Natural killer cell (primary cell): ENCODE measurements at places on chromosomes 7 and 10. TPM values are rescaled to one million over a fixed set of nuclear protein-coding genes. Genes with fewer than 3 reads are reported as not detected.

LRRD1 gene
- not detected for total RNA-seq

DNA sequence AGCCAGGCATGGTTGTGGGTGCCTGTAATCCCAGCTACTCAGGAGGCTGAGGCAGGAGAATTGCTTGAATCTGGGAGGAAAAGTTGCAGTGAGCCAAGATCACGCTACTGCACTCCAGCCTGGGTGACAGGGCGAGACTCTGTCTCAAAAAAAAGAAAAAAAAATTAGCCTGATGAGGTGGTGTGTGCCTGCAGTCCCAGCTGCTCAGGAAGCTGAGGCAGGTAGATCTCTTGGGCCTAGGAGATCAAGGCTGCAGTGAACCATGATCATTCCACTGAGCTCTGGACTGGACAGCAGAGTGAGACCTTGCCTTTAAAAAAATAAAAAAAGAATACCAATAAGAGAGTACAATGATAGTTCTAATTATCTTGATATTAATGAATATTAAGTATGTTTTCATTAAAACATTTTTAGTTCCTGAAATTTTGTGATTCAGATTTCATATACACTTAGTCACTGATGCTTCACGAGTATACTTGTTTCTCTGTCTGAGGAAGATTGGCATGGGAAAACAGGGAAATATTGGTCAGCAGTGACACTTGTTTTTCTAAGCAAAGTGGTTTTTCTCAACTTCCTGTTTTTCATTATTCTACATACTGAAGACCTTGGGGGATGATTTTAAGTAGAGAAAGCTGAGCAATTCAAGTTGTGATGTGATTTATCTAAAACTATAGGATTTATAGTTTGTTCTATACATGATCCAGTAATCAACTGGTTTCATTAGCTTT, 76.8 kb downstream of the ADK start:
- peak overlapping the region; percentile 55 for H3K27ac ChIP-seq
- no peaks in the 10 kb centered on the region for H3K27me3 ChIP-seq
- peaks cover 7% of the 10 kb centered on the region for H3K4me1 ChIP-seq
- DNase-seq, result no peak

GRCh38 chr7:135905858-135906257, 71.3 kb downstream of the MTPN start:
- H3K4me1 ChIP-seq, result peaks cover 46% of the 10 kb centered on the region
- no peaks in the 10 kb centered on the region for H3K27me3 ChIP-seq
- H3K36me3 ChIP-seq, result no peaks in the 10 kb centered on the region

- no peak overlapping the region for H3K27ac ChIP-seq
- H3K4me3 ChIP-seq, result no peak overlapping the region
- DNase-seq, result no peak
- H3K4me1 ChIP-seq, result peaks cover 8% of the 10 kb centered on the region
- H3K36me3 ChIP-seq, result no peaks in the 10 kb centered on the region
These were observed 68.2 kb upstream of the CDK1 start for GRCh38 chr10:60710041-60710440.

GRCh38 chr7:24715171-24715570, 42.1 kb downstream of the GSDME start:
- no peak overlapping the region for H3K27ac ChIP-seq
- DNase-seq, result no peak
- no peak overlapping the region for H3K4me3 ChIP-seq
- no peaks in the 10 kb centered on the region for H3K27me3 ChIP-seq
- H3K4me1 ChIP-seq, result no peaks in the 10 kb centered on the region

DNA sequence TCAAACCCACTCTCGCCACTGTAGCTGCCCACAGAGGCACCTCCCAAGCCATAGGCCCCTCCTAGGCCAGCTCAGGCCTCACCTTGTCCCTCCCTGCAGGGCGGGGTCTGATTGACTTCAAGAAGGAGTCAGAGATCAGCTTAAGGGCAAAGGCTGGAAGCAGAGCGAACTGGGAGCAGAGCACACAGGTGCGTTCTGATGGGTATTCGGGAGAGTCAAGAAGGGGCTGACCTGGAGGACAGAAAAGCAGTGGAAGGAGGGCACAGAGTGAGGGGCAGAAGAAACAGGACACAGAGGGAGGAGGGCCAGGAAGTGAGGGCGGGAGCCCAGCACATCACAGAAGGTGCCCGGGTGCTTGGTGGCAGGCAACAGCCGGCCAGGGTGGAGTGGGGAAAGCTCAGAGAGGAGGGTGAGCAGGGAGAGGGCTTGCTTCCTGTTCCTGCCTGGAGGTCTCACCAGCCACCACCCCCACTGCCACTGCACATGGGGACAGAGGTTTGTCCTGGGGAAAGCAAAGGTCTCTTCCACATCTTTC, at the start of gene AOC1:
Gene AOC1 (plus strand): TSS at position 147 of the 535 bp plus-strand sequence. CDS start 3,954 bp downstream, outside the sequence.
- no peaks in the 10 kb centered on the region for H3K4me1 ChIP-seq
- no peak within 1 kb of the TSS for H3K4me3 ChIP-seq
- no peaks in the 10 kb centered on the region for H3K36me3 ChIP-seq
- no peak for DNase-seq
- peaks cover 4% of the 10 kb centered on the region for H3K27me3 ChIP-seq
- no peak within 1 kb of the TSS for H3K27ac ChIP-seq

SPDYE5 gene
- 0.09 TPM for total RNA-seq

DNA sequence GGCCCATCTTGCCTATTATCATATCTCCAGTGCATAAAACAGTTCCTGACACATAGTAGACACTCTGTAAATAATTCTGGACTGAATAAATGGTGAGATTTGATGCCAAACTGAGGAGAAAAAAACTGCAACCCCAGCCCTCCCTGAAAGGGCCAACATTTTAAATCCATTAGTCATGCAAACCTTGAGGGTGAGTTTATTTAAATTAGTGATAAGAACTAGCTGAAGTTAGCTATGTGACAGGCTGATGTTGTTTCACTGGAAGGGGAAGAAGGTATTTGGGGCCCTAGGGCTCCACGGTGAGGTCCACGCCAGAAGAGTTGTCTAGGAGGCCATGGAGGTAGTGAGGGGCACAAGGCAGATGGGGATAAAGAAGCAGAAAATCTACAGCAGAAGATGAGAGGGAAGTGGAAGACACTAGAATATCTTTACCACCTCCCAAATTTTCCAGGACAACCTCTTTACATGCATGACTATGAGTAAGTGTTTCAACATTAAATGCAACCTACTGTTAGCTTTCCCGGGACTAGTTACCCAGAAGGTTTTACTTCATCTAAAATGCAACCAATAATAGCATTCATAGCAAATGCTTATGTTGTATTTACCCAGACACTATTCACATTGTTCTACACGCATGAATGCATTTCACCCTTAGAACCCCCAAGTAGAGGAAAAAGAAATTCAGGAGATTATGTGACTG, 183.2 kb upstream of the LYZL1 start:
- DNase-seq, result no peak
- H3K4me3 ChIP-seq, result no peak overlapping the region
- no peaks in the 10 kb centered on the region for H3K36me3 ChIP-seq

PIP gene
- total RNA-seq, result not detected

FAM25A gene
- total RNA-seq, result not detected

- no peak overlapping the region for H3K27ac ChIP-seq
- H3K27me3 ChIP-seq, result no peaks in the 10 kb centered on the region
- peaks cover 57% of the 10 kb centered on the region for H3K4me1 ChIP-seq
These were observed 56.7 kb downstream of the MKI67 start for GRCh38 chr10:128069351-128070051.

SPDYE6 gene
- not detected for total RNA-seq

STEAP1 gene
- total RNA-seq, result not detected

GRCh38 chr7:155104913-155105312, 34.8 kb downstream of the HTR5A start:
- no peak overlapping the region for H3K27ac ChIP-seq
- H3K4me3 ChIP-seq, result no peak overlapping the region
- no peaks in the 10 kb centered on the region for H3K36me3 ChIP-seq
- no peaks in the 10 kb centered on the region for H3K4me1 ChIP-seq
- no peaks in the 10 kb centered on the region for H3K27me3 ChIP-seq
- no peak for DNase-seq

DNA sequence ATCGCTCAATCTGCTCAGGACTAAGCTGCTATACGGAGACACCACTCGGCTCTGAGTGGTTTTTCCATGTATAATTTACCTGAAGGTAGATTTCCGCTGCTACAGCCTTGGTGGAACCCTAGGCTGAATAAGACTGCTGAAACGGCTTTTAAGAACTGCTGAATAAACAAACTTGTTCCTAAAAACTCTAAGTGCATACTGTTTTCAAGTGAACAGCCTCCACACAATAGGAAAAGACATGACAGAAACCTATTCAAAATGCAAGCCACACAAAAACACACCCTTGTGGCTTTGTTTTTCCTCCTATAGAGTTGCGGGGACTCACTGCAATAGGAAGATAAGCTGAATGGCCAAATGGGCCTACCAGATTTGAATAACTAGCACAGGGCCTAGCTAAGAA, 117.2 kb downstream of the UBE2H start:
- peaks cover 20% of the 10 kb centered on the region for H3K36me3 ChIP-seq
- H3K27ac ChIP-seq, result no peak overlapping the region
- no peak overlapping the region for H3K4me3 ChIP-seq
- H3K27me3 ChIP-seq, result no peaks in the 10 kb centered on the region

- H3K27ac ChIP-seq, result no peak overlapping the region
- H3K36me3 ChIP-seq, result no peaks in the 10 kb centered on the region
- H3K4me1 ChIP-seq, result peaks cover 18% of the 10 kb centered on the region
- H3K4me3 ChIP-seq, result no peak overlapping the region
- H3K27me3 ChIP-seq, result no peaks in the 10 kb centered on the region
These were observed 33.7 kb upstream of the ERCC6 start for GRCh38 chr10:49572594-49573114.

CNPY1 gene
- not detected for total RNA-seq

GRCh38 chr7:111228437-111228836, 137.5 kb downstream of the LRRN3 start:
- no peak for DNase-seq
- H3K27me3 ChIP-seq, result no peaks in the 10 kb centered on the region
- no peak overlapping the region for H3K27ac ChIP-seq
- H3K36me3 ChIP-seq, result no peaks in the 10 kb centered on the region
- H3K4me1 ChIP-seq, result no peaks in the 10 kb centered on the region

DNA sequence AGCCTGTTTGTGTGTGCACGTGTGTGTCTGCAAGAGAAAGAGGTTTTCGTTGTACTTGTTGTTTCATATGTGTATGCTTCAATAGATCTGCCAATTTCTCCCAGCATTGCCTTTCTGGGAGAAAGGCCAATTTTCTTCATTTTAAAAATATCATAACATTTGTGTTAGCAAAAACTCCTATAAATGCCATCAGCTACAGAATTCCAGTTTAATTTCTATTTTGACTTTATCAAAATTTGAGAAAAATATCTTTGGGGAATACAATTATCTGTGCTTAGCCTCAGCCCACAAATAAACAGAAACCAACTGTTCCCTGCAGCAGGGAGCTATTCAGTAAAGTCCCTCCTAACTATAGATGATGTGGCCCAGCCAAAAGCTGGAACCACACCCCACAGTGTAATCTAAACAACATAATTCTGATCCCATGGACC, 68.3 kb upstream of the MGMT start:
- H3K4me1 ChIP-seq, result no peaks in the 10 kb centered on the region
- no peaks in the 10 kb centered on the region for H3K27me3 ChIP-seq
- no peak overlapping the region for H3K4me3 ChIP-seq
- no peaks in the 10 kb centered on the region for H3K36me3 ChIP-seq
- no peak overlapping the region for H3K27ac ChIP-seq

GRCh38 chr10:114057855-114058254, 14.2 kb downstream of the ADRB1 start:
- no peak for DNase-seq
- peaks cover 5% of the 10 kb centered on the region for H3K4me1 ChIP-seq
- H3K36me3 ChIP-seq, result no peaks in the 10 kb centered on the region

GRCh38 chr10:127694580-127695193, 42.3 kb upstream of the FOXI2 start:
- H3K4me1 ChIP-seq, result no peaks in the 10 kb centered on the region
- no peak for DNase-seq

DNA sequence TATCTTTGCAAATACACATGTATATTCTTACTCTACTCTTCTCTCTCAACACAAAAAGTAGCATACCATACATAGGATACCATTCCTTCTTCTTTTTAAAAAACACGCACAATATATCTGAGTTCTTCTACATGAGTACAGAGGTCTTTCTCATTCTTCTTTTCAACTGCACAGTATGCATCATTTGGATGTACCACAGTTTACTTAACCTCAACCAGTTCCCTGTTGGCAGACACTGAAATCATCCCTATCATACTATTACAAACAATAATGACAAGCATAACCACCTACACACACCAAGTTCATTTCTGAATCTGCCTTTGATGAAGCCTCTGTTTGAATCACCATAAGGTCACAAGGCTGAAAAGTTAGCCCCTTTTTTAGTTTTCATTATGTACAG, 25.7 kb upstream of the GGCT start:
- no peak overlapping the region for H3K27ac ChIP-seq
- H3K4me3 ChIP-seq, result no peak overlapping the region
- no peaks in the 10 kb centered on the region for H3K36me3 ChIP-seq
- no peaks in the 10 kb centered on the region for H3K4me1 ChIP-seq
- no peak for DNase-seq
- H3K27me3 ChIP-seq, result no peaks in the 10 kb centered on the region

DNA sequence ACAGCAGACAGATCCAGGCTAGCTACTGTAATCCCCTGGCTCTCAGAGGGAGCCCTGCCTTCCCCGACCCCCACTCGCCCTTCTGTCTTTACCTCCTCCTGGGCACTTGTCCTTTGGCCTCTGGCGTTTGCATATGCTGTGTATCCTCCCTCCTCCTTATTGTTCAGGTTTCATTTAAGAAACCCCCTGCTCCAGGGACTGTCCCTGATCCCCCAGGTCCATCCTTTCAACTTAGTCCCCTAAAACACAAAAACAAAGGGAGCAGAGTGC, 25.7 kb downstream of the GRID1 start:
- no peaks in the 10 kb centered on the region for H3K27me3 ChIP-seq
- H3K27ac ChIP-seq, result no peak overlapping the region
- DNase-seq, result no peak
- no peak overlapping the region for H3K4me3 ChIP-seq
- H3K4me1 ChIP-seq, result no peaks in the 10 kb centered on the region

GRCh38 chr7:36201122-36201723, 48.2 kb downstream of the EEPD1 start:
- H3K4me1 ChIP-seq, result peaks cover 9% of the 10 kb centered on the region
- no peak for DNase-seq
- no peaks in the 10 kb centered on the region for H3K27me3 ChIP-seq

ACADSB gene
- 27.3 TPM for total RNA-seq

TMEM196 gene
- total RNA-seq, result not detected

GRCh38 chr10:45377858-45378257, 3.8 kb downstream of the ALOX5 start:
- H3K27ac ChIP-seq, result no peak overlapping the region
- peaks cover 52% of the 10 kb centered on the region for H3K4me1 ChIP-seq
- no peak overlapping the region for H3K4me3 ChIP-seq
- peaks cover 5% of the 10 kb centered on the region for H3K27me3 ChIP-seq

DNA sequence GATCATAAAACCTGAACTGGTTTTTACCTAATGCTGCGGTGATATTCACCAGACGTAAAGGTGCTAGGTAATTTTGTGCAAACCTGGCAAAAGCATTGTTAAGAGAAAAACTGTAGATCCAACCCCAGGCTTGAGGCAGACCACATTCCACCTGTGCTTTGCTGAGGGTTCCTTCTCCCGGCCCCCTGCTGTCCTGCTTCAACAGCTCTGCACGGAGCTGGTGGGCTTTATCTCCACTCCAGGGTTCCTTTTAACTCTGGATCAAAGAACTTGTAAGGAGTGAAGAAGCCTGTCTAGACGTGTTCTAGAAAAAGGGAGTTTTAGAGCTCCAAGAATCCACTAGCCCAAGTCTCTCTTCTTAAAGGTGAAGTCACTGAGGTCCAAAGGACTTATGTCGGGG, 87.5 kb upstream of the NMT2 start:
- no peaks in the 10 kb centered on the region for H3K27me3 ChIP-seq
- H3K27ac ChIP-seq, result no peak overlapping the region
- DNase-seq, result no peak
- H3K4me1 ChIP-seq, result peaks cover 14% of the 10 kb centered on the region
- no peaks in the 10 kb centered on the region for H3K36me3 ChIP-seq
- no peak overlapping the region for H3K4me3 ChIP-seq
